ENCODE measurements at places on chromosomes 13 and 19.
A peak's percentile ranks its signal among the peaks of the same experiment; 100 is the strongest.

- DNase-seq: peak; percentile 82
Measured at GRCh38 chr19:18469069-18469846, 31.3 kb upstream of the ISYNA1 start.

DNA sequence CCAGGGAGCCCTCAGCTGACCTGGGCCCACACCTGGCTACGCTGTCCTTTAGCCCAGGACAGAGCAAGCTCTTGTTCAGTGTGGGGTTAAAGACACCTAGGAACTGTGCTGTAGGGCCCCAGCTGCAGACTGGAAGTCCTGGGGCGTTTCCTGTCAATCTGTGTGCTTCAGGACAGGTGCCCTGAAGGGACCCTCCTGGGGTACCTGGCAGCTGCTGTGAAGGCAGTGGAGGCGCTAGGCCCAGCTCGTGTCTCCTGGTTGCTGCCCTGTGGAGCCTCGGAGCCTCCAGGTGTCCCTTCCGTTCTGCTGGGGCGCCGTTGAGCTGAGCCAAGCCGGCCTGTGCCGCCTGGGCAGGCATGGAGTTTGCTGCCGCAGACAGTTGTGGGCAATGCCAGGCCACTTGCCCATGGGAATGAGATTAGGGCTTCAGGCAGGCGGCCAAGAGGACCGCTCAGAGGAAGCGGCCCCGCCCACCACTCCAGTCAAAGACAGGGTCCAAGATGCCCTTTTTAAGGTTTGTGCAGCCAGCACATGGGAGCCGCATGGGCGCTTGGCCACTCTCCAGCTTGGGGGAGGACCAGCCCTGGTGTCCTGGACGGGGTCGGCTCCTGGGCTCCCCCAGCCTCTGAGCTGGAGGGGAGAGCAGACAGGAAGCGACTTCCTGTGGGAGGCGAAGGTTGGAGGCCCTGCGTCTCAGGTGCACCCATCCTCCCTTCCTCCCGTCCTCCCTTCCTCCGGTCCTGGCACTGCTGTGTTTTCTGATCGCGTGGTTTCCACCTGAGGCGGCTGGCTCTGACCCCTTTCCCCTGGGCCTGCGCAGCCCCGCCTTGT is 4.0 kb downstream of the PTBP1 start:
- DNase-seq: peak; percentile 90

GRCh38 chr19:55809381-55810058 is 22.3 kb downstream of the NLRP11 start:
- DNase-seq: peak; percentile 49

DNA sequence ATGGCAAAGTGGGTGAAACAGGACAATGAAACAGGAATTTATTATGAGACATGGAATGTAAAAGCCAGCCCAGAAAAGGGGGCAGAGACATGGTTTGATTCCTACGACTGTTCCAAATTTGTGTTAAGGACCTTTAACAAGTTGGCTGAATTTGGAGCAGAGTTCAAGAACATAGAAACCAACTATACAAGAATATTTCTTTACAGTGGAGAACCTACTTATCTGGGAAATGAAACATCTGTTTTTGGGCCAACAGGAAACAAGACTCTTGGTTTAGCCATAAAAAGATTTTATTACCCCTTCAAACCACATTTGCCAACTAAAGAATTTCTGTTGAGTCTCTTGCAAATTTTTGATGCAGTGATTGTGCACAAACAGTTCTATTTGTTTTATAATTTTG is 8.6 kb downstream of the CLN5 start:
- DNase-seq: no peak

Data from Right ventricle myocardium superior (tissue), 1 donor.